Right cardiac atrium (tissue), 5 donors: ENCODE measurements at places on chromosomes 2 and 18.
A peak's percentile ranks its signal among the peaks of the same experiment; 100 is the strongest.

GRCh38 chr2:20224716-20225293, at the start of gene SDC1:
SDC1 (minus strand) TSS chr2:20225130; CDS start chr2:20224867, 263 bp downstream.
- peak; percentile 42 for DNase-seq

DNA sequence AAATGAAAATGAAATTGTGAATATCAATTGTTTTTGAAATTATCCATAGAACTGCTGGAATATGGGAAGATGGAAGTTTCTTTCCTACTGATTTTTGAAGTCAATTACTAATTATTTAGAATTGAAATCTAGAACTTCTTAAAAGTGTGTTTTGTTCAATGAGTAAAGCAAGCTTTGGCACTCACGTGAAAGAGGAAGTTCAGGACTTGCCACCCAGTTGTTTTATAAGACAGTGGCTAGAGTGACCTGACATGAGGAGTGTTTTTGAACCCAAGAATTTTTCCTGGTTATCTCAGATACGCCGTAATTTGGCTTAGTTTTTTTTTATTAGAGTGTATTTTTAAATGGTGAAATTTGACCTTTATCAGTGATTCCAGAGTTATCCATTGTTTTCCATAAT, 3.5 kb downstream of the MXD1 start:
- no peak for DNase-seq

DNA sequence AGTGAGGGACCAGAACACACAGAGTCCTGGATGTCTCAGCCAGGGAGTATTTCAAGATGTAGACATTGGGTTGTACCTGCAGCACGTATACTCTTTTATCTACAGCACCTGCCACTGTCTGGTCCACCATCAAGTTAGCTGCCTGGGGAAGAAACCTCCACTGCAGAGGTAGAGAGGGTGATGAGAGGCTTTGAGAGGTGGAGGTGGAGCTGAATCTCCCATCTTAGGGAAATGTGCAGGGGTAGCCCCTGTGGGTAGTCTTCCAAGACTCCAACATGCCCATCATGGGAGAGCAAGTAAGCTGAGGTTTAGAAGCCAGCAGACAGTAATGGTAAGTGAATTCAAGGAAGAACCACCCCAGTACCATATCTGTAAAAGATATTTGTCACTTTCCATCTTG, 93.3 kb upstream of the CELF4 start:
- no peak for DNase-seq

GRCh38 chr2:47095349-47096020, 59.6 kb downstream of the STPG4 start:
- DNase-seq: no peak

- DNase-seq: no peak
Measured at GRCh38 chr2:180124273-180125139, 117.4 kb upstream of the CWC22 start.

DNA sequence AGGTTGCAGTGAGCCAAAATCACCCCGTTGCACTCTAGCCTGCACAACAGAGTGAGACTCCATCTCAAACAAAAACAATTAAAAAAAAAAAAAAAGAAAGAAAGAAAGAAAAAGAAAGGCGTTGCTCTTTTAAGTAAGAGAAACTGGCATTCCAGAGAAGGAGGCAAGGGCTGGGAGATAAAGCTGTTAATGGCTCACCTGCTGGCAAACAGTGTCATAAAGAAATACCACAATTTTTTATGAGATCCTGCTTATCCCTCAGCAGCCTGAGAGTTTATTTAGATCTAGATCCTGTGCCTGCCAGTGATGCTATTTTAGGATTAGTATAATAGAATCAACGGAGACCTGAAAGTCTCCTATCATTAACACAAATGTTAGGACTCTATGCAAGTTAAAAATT, 16.3 kb downstream of the SLC19A3 start:
- DNase-seq: no peak

- DNase-seq: no peak
Measured at GRCh38 chr2:145137901-145138300, 618.0 kb upstream of the ZEB2 start.

DNA sequence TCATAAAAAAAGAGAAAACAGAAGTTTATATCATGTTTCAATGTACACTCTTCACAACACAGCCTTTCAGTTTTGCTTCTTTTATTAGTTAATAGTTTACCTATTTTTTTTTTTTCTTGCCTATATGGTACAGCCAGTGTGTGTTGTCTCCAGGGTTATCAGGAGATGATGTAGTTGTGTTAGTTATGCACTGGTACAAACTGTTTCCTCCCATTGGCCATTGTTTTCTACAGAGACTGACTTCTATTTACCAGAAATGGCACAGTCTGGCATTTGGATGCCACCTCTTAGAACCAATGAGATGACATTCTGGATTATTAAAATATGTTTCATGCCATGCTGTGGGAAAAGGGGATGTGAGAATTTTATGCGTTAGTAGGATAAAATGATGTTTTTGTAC, 339.4 kb downstream of the PLCL1 start:
- no peak for DNase-seq
